ENCODE measurements at places on chromosomes 6 and 20. TPM values are rescaled to one million over a fixed set of nuclear protein-coding genes. Genes with fewer than 3 reads are reported as not detected.

APCDD1L gene
- total RNA-seq: 2.4 TPM

PHACTR3 gene
- not detected for total RNA-seq

- DNase-seq: no peak
Measured at GRCh38 chr6:31836047-31836473, 8.5 kb downstream of the HSPA1B start.

- DNase-seq: no peak
Measured at GRCh38 chr6:124430740-124431318, 531.4 kb upstream of the RNF217 start.

DNA sequence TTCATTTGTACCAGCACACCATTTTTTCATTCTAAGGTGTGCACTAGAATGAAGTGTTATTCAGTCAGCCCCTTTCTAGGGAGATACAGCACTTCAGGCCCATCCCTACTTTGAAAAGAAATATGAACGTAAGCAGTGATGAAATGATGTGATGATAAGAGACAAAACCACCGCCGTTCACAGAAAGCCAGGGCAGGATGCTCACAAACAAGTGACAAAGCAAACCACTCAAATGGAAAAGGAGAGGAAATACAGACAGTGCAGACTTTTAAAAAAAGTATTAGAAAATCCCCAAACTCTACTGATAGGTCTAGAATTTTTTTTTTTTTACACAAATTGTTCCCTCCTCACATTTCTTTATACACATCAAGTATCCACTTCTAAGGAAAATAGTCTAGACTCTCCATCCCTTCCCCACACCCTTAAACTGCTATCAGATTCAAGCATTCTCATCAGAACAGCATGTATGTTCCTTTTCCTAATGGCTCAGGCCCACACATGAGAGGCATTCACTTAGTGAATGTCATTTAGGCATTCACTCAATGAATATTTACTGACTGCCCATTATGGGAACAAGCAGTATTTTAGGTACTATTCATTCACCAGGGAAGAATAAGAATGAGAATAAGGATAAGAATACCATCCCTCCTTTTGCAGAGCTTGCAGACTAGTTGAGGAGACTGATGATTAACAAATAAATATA lies 243.5 kb downstream of the GMPR start:
- DNase-seq: no peak
